DMS 273 treated with DMSO at 0.1 percent for 48 hours (cell line): ENCODE measurements at places on chromosomes 7 and 10.

DNA sequence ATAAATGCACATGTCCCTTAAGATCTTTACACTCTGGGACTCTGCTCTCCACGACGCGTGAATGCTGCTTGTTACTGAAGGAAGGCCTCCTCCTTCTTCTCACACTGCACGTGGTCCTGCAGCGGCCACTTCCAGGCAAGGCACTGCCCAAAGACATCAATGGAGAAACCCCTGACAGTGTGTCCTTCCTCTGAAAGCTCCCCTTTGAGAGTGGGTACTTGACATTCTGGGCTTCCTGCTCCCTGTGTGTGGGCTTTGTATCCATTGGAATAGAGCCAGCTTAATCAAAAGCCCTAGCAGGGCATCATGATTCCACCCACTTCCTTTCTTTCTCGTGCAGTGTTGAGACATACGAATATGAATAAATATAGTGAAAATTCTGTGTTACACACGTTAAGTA lies 69.7 kb upstream of the STK17A start:
- no peak for DNase-seq

GRCh38 chr10:14146025-14146424 lies 184.7 kb downstream of the FRMD4A start:
- DNase-seq, result no peak

- DNase-seq, result no peak
Observed at GRCh38 chr10:5488272-5489161, 10.9 kb downstream of the CALML5 start.

DNA sequence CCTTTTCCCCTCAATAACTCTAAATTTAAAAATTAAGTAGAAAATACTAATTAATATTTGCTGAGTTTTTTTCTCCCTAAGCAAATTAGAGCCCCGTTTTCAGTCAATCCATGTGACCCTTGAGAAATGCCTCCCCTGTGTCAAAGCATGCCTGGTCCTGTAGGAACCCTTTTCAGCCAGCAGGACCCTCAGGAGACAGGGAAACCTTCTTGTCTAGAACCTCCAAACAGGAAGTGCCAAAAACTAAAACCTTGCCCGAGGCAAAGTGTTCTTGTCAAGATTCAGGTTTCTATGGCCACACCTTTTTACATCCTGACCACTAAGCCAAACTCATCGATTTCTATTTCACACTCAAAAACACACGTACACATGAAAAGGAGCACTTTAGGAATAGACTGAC lies 60.1 kb upstream of the NFE2L3 start:
- DNase-seq, result no peak

DNA sequence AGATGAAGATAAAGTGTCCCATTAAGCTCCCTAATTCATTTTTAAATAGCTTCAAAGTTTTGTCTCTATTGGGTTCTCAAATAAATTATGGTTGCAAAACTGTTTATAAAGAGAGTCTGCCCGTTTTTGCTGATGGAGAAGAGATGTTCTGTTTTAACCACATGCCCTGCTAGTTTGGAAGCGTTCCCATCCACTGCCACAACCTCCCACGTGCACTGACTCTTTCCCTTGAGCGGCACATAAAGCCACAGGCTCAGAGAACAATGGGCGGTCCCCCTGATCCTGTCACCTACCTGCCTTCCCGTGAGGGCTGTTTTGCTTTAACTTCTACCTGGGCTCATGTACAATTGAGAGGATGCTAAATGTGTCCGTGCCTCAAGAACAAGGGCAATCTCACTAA lies 65.5 kb downstream of the CPVL start:
- DNase-seq, result no peak

DNA sequence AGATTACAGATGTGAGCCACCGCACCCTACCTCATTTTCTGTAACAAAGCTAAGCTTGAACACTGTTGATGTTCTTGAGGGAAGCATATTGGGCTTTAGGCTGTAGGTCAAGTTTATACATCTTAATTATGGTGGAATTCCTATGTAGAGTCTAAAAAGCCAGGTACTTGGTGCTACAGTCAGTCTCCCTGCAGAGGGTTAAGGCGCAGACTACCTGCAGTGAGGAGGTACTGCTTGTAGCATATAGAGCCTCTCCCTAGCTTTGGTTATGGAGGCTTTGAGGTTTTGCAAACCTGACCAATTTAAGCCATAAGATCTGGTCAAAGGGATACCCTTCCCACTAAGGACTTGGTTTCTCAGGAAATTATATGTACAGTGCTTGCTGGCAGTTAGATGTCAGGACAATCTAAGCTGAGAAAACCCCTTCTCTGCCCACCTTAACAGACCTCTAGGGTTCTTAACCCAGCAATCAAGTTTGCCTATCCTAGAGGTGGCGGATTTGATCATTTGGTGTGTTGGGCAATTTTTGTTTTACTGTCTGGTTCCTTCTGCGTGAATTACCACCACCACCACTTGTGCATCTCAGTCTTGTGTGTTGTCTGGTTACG lies 6.0 kb downstream of the PPIA start:
- DNase-seq, result no peak

GRCh38 chr10:29820890-29821461 lies 186.2 kb upstream of the SVIL start:
- no peak for DNase-seq

GRCh38 chr10:124145109-124145870 lies 51.9 kb upstream of the CHST15 start:
- DNase-seq, result no peak

GRCh38 chr7:34844936-34845665 lies 187.1 kb downstream of the NPSR1 start:
- DNase-seq, result peak; percentile 39

DNA sequence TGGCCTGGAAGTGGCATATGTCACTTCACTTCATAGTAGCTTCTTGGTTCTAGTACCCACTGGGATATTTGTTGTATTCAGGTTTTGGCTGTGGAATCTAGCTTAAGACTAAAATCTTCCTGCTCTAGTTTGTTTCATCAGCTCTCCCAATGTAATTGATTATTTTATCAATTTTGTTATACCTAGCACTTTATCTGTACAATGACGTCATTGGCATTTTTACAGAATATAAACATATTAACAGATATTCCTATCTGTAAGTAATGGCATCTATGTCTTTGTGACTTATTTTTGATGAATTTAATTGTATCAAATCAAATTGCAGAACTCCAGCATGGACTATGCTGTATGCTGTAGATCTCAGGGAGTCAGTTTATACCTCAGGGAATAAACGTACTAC lies 19.7 kb downstream of the KIAA1217 start:
- no peak for DNase-seq

GRCh38 chr7:157839672-157840167 lies 502.9 kb downstream of the DNAJB6 start:
- no peak for DNase-seq

GRCh38 chr10:88184543-88185297 lies 321.3 kb downstream of the PTEN start:
- no peak for DNase-seq

GRCh38 chr7:101410743-101411507 lies 48.2 kb downstream of the COL26A1 start:
- DNase-seq, result no peak

- no peak for DNase-seq
Observed at GRCh38 chr10:78754269-78755062, 314.3 kb upstream of the ZMIZ1 start.

DNA sequence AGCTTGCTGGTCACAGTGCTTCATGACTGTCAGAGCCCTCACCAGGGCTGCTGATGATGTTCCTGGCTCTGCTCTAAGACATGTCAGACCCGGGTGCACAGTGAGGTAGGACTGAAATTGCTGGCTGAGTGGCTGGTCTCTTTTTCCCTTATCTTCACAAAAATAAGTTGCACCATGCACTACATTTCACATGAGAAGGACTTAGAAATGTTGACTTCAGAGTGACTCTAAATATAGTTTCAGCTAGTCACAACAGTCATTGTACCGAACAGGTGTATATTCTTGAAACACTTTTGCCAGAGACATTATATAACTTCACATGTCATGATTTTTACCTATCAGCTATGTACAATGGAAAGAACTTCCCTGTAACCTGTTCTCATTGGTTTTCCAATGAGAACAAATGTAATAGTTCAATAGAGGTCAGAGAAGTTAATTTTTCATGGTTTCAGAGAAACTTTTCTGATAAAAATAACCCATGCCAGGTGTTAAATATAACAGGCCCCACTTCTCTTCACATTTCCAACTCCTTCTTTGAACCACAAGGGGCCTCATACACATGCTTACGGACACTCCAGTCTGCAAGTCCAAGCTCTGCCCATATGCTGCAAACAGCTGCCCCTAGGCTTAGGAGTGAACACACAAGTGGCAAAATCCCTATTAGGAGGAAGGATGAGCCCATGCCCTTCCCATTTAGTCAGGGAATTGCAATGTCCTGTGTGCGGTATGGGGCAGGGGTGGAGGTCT lies 115.6 kb downstream of the CDK6 start:
- DNase-seq, result peak; percentile 82

GRCh38 chr10:69315100-69315542 lies 36.8 kb downstream of the HK1 start:
- no peak for DNase-seq

GRCh38 chr10:75776738-75777504 lies 345.5 kb downstream of the LRMDA start:
- DNase-seq, result no peak

GRCh38 chr7:94056796-94057207 lies 52.6 kb upstream of the BET1 start:
- no peak for DNase-seq

GRCh38 chr10:49526619-49527018 lies 12.3 kb downstream of the ERCC6 start:
- DNase-seq, result no peak

DNA sequence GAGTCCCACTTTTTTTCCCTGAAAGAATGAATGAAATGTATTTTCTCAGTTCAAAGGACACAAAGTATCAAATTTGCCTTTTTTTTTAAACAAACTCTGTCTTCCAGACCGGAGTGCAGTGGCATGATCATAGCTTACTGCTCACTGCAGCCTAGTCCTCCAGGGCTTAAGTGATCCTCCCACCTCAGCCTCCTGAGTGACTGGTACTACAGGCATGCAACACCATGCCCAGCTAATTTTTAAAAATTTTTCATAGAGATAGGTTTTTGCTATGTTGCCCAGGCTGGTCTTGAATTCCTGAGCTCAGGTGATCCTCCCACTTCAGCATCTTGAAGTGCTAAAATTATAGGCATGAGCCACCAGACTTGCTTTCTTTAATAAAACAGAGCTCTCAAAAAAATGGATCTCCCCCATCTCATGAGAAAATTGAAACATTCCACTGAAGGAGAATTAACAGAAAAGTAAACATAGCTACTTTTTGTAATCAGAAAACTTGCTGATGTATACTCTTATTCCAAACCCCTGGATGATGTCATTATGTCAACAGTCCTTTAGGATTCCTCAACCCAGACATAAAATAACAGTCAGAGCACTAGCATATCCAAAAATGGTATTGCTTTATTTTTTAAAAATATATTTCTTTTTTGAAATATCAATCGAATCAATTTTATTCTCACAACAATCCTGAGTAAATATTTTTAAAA lies 12.3 kb upstream of the TRDMT1 start:
- DNase-seq, result no peak

DNA sequence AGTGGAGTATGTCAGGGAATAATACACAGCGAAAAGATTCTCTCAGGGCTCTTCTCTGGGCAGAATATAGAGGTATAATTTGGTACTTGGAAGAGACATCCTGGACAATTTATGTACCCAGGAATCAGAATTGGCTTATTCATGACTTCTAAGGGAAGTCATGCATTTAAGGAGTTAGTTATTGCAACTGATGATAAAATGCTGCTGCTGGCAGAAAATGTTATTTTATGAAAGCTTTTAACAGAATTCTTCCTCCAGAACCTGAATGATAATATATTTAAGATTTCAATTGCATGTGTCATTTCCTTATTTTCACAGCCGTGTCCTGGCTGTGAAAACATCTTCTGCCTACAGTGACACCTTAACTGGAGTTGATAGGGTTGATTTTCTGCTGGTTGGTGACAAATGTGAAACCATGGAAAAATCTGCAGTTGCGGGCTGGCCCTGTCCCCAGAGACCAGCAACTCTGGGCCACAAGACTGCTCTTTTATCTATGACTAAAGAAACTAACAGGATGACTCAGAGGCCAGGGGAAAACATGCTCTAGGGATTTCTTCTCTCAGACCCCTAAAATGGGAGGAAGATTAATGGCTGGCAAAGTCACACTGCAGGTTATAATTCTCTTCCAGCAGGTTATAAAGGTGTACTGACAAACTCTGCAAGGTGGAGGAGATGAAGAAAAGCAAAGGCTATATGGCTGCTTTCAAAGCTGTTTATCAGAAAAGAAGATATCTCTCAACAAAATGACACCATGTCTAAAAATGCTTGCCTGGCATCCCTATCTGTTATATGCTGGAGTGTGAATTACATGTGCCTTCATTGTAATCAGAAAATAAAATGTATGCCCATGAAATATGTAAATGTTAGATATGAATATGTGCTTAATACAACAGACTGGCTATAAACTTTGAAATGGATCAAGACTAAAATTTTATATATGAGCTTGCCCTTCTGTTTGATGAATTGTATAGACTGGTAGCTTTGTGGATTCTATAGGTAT lies 12.1 kb upstream of the TRUB1 start:
- DNase-seq, result no peak

DNA sequence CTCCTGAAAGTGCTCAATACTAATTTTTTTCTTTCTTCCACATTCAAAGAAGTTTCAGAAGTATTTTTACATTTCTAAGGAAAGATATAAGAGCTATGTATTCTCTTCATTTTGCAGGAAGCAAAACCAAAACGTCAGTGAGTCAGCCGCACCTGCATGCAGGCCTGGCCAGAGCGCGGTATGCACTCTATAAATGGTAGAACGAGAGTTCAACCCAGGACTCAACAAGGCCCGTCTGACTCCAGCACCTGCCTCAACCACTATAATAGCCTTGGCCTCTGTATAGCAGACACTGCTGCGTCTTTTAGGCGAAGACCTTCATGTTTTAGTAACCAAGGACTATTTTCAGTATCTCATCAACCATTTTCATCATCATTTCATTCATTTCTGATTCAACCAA lies 113.2 kb downstream of the KMT2E start:
- no peak for DNase-seq

DNA sequence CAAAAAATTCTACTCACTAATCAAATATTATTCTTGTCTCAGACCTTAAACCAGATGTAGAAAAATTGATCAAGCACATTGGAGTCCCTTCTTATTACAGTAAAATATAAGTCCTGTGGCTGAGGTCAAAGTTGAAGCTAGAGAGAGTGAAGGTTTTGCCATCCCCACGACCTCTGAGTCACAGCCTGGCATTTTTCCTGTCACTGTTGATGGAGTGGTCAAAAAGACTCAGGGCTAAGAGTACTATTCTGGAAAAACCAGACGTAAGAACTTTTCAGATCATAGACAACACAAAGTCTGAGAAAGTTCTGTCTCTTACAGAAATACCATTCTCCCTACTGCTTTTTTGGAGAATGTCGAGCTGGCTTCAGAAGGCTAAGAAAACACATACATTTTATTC lies 323.7 kb upstream of the ANKRD30A start:
- no peak for DNase-seq

DNA sequence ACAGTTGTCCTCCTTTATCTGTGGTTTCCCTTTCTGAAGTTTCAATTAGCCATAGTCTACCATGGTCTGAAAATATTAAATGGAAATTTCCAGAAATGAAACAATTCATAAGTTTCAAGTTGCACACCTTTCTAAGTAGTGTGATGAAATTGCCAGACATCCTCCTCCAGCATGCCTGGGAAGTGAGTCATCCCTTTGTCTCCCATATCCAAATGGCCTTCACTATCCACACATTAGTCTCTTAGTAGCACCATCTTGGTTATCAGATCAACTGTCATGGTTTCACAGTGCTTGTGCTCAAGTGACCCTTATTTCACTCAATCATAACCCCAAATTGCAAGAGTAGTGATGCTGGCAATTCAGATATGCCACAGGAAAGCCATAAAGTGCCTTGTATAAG lies 83.4 kb upstream of the PPP1R9A start:
- DNase-seq, result no peak

- DNase-seq, result no peak
Observed at GRCh38 chr10:113329121-113329596, 223.7 kb upstream of the HABP2 start.
